SW 1271 (cell line): ENCODE measurements at places on chromosomes 12 and 14.

GRCh38 chr12:30515351-30515750 is 180.3 kb downstream of the IPO8 start:
- DNase-seq: no peak

DNA sequence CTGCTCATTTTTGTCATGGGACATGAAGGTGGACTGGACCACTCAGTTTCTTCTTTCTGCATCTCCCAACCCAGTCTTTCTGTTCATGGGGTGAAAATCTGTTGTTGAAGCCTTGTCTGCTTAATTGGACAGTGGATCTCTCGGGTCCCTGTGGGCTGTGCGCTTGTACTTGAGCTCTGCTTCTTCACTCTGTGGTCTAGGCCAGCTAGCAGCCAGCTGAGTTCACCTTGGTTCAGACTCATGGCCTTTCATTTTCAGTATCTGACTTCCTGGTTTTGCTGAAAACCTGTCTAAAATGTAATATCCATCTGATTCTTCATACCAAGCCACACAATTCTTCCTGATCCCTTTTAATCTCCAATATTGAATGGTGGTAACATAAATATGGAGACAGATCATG is 117.2 kb downstream of the LRRK2 start:
- no peak for DNase-seq

GRCh38 chr14:99391671-99392070 is 89.0 kb downstream of the SETD3 start:
- no peak for DNase-seq

GRCh38 chr14:93952829-93953228 is 23.5 kb downstream of the ASB2 start:
- no peak for DNase-seq

DNA sequence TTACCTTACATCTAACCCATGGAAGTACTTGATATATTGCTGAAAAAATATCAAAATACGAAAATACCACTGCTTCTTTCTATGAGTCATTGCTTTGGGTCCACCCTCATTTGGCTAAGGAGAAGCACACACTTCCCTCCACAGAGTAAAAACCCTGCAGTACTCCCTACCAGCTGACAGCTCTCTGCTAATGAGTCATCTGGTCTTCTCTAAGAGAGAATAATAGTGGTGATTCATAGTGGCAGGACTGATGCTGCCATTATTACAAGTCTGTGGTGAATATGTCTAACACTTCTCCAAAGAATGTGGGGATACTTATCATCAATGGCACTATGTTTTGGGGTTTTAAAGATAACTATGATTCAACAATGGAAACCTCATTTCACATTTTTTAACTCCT is 90.7 kb downstream of the PPFIA2 start:
- DNase-seq: no peak

DNA sequence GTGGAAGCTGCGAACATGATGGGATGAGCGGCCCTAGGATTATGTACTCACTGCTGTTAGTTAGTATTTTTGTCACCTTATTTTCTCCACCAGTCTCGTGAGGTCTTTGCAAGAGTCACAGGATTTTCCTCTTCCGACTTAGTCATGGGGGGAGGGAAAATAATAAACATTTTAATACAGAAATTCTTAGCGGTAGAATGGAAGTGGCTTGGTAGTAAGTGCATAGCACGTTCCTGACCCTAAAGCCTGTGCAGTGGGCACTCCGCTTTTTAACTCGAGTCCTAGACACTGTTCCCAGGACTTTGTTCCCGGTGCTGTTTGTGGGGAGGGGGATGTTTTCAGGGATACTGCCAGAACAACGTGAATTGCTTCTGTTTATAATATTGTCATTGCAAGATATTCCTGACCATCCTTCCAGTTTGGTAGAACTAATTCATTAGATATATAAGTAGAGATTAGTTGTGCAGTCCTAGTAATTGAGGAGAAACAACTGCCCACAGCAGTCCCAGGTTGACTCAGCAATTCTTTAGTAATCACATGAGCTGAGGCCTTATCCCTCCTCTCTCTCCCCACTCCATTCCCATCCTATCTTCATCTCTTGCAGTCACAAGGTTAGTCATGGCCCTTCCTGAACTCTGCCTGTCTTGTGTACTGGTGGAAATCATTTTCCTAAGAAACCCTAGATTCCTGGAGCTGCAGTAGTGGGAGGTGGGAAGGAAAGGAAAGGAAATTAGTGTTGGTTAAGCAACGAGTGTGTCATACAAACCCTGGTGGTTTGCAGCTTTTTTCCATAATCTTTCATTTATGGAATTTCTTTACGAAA is 799 bp downstream of the SLC38A6 start:
- peak; percentile 42 for DNase-seq

- no peak for DNase-seq
Measured at GRCh38 chr12:47213396-47213795, 133.6 kb upstream of the AMIGO2 start.

DNA sequence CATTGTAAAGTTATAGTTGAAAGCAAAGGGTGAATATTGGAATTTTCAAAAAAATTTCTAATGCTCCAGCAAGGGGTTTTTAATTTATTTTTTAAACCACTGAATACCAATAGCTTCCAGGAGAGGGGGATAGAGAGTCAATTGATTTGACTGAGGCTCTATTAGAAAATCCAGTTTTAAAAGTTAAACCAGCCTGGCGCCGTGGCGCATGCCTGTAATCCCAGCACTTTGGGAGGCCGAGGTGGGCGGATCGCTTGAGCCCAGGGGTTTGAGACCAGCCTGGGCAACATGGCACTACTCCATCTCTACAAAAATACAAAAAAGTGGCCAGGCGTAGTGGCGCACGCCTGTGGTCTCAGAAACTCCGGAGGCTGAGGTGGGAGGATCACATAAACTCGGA is 150.1 kb downstream of the SLC38A4 start:
- peak; percentile 36 for DNase-seq

DNA sequence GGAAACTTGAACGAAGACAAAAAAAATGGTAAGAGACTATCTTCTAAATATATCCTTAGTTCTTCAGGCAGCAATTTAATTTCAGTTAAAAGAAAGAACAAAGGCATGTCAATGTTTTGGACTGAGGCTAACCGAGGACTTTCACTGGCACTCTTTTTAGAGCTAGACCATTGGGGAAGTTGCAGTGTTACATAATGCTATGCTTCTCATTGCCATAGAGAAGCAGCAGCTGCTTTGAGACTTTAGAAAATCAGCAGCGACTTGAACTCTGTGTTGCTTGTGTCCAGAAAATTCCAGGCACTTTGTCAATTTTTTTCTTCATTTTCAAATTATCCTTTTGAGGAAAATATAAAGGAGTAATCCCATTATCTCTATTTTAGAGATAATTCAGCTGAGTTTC is 964.2 kb downstream of the NRXN3 start:
- DNase-seq: no peak
